Epithelial cell of prostate (primary cell): ENCODE measurements at places on chromosomes 12 and 14.

GRCh38 chr12:3869865-3870264 lies 3.3 kb downstream of the PARP11 start:
- no peak for DNase-seq

DNA sequence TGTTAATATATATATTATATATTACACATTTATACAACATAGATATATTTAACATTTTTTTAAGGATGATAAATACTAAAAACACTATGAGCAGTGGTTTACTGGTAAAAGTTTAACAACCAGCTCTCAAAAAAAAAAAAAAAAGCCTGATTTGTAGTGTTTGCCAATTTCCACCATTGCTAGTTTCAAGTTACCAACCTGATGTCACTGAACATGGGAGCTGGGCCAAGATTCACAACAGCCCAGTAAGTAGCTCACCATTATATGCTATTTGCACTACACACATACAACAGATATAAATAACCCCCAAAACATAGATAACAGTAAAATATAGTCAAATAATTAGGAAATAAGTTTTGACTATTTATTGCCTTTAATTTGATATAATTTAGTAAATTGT lies 28.9 kb upstream of the TMX1 start:
- DNase-seq, result no peak

- DNase-seq, result no peak
Observed at GRCh38 chr12:19576506-19577280, 137.4 kb downstream of the AEBP2 start.

DNA sequence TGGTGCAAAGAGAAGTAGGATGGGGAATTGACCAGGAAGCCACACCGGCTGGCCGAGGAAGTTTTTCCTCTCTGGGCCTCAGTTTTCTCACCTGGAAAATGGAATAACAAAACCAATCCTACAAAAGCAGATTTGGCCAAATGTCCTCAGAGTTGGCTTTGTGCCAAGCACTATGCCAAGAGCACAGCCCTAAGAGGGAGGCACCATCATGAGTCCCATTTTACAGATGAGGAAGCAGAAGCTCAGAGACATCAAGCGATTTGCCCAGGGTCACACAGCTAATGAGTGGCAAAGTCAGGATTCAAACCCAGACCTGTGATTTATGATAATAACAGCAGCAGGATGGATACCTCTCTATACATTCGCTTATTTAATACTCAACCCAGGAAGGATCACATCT lies 27.3 kb downstream of the RASAL1 start:
- no peak for DNase-seq

DNA sequence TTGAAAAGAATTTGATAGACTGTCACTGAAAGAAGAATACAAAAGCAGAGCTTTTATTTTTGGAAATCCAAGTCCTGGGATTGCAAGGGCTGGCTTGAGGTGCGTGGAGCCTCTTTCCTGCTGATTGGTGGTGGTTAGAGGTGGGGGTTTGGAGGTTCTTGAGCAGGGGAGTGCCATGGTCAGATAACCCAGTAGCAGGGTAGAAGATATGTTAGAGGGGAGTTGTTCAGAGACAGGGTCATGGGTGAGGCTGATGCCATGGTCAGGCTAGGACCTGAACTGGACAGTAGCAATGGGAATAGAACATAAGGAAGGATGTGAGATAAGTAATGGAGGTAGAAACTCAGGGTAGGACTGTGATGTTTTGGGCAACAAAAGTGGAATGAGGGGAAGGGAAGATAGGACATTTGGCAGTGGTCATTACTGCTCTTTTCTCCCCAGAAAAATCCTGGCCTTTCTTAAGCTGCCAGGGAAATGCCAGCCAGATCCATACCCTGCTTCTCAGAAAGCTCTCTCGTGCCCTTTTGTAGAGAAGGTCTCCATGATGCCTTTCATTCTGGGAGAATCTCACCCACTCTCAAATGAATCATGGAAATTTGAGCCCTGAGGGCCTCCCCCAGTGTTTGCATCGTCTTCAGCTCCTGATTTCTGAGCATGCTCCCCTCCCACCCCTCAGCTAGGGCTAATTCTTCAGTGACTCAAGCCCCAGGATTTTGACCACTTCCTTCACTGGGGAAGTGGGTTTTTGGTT lies 9.5 kb downstream of the EMP1 start:
- DNase-seq, result peak; percentile 64

- no peak for DNase-seq
Observed at GRCh38 chr12:113044516-113044915, 12.0 kb upstream of the DTX1 start.
